ENCODE measurements at places on chromosomes 11 and 22.

- DNase-seq, result no peak
Measured at GRCh38 chr11:110297726-110298300, 1.4 kb upstream of the RDX start.

GRCh38 chr11:117313828-117314768 lies 2.0 kb downstream of the BACE1 start:
- no peak for DNase-seq

DNA sequence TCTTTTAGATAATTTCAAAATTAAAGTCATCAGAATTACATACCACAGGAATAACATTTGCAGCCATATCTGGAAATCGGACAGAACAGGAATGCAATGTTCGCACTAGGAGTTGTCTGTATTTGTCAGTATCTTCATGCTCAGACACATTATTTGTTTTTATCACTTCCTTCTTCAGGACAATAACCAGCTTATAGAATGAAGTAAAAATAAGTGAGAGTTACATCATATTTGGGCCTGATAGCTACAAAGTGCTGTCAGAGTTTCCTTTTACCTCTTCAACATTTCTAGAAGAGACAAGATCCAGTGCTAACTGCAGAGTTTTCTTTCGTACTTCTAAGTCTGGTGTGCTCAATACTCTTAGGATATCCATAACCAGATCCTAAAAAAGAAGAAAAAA lies 18.9 kb downstream of the COPB1 start:
- DNase-seq, result no peak

- no peak for DNase-seq
Measured at GRCh38 chr11:107752949-107753822, 41.3 kb upstream of the SLN start.

GRCh38 chr22:17431179-17431578 lies 61.9 kb downstream of the CECR2 start:
- DNase-seq, result no peak

DNA sequence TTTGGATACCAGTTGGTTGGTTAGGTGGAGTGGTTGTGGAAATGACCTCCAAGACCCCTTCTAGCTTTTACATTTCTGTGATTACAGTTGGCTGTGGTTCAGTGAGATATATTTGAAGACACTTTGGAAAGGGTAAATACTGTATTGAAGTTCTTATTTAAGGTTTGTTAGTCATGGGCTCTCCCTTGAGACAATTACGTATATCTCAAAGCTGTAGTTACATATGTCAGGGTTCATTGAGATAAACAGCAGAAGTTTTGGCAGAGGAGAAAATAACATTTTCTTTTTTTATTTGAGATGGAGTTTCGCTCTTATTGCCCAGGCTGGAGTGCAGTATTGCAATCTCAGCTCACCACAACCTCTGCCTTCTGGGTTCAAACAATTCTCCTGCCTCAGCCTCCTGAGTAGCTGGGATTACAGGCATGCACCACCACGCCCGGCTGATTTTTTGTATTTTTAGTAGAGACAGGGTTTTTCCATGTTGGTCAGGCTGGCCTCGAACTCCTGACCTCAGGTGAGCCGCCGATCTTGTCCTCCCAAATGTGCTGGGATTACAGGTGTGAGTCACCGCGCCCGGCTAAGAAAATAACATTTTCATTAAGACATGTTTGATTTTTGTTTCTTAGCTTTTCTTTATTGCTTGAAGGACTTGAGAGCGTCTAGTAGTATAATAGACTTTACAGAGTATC lies 1.9 kb downstream of the RNF121 start:
- DNase-seq, result no peak

DNA sequence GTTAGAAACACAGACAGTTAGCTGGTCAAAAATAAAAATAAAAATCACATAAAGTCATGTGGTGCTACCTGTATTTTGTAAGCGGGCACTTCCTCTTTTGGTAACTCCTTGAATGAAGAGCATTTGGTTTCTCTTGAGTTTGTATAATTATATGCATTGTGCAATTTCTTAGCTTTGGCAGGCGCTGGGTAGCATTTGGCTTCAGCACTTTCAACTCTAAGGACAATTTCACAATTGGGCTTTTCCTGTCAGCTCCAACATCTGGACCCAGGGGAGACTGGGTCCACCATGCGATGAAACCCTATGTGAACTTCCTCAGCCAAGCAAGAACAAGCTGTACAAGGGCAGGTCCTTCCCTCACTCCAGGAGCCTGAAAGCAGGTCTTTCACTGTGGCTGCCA lies 169.1 kb downstream of the RRAS2 start:
- no peak for DNase-seq

DNA sequence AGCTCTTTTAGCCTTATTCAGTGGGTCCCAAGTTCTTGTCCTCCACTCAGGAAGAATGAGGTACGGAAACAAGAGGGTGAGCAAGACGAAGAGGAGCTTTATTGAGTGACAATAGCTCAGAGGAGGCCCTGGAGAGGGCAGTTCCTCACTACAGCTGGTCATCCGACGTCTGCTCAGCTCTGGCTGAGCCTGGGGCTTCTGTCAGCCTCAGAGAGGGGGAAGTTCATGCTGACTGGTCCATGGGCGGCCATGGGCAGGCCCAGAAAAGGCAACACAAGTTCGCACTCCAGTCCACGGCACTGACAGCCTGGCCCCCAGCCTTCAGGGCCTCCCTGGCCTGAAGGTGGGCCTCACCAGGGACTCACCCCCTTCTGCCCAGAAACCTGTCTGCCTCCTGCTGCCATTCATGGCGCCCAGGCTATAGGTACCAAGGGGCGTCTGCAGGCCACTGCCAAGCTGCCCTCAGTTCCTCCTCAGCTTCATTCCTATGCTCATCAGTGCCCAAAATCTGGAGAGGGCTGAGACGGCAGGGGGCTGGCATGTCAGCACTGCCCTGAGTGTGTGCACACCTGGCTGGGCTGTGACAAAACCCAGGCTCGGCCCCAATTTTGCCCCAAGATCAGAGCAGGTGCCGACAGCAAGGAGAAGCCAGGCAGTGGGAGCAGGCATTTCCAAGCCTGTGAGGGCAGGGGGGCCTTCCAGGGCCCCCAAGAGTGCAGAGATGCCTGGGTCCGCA lies 21.7 kb upstream of the KIAA0930 start:
- no peak for DNase-seq

GRCh38 chr22:43823353-43823908 lies 11.3 kb upstream of the EFCAB6 start:
- DNase-seq, result peak; percentile 90

DNA sequence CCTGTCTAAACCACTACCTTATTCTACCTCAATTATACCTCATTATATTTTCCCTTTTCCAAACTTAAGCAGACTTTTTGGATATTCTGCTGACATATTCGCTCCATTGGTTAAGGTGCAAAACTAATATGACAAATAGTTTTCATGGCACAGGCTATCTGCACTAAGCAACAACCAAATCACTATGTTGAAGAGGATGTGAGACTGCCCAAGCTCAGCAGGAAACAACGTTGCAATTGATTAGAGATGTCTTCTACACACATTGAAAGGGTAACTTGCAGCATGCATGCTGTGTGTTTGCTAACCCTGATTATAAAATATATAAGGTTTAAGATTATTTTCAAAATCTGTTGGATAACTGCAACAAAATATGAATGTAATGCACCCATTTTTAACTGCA lies 61.6 kb downstream of the STK33 start:
- no peak for DNase-seq

DNA sequence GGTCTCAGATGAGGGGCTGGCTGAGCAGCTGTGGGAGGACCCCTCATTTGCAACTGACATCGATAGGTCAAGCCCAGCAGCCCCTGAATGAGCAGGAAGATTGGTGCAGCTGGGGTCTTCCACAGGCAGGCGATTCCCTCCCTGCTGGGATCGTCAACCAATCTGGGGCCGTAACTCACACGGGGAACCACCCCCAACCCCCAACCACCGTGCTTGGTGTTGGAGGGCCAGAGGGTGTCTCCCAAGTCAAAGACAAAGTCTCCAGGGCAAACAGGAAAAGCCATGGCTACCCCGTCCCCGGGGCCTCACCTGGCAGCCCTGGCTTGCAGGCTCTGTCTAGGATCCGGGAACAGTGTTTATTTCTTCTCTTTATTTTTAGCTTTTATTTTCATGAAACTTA lies 26.9 kb upstream of the SCUBE1 start:
- no peak for DNase-seq

DNA sequence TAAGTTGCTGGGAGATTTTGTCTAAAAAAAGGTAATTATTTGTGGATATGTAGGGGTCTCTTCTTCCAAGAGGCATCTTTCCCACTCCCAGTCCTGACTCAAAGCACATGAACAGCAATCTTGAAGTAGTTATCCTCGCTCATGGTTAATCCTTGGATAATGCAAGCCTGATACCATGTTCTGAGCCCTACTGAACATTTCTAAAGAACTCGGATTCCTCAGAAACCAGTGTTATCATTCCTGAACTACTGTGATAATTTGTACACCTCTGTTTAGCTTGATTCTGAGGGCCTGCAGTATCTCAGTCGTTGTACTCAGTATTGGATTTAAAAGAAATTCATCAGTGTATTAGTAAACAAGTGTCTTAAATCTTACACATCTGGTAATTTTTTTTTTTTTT lies 22.3 kb upstream of the RCE1 start:
- no peak for DNase-seq

DNA sequence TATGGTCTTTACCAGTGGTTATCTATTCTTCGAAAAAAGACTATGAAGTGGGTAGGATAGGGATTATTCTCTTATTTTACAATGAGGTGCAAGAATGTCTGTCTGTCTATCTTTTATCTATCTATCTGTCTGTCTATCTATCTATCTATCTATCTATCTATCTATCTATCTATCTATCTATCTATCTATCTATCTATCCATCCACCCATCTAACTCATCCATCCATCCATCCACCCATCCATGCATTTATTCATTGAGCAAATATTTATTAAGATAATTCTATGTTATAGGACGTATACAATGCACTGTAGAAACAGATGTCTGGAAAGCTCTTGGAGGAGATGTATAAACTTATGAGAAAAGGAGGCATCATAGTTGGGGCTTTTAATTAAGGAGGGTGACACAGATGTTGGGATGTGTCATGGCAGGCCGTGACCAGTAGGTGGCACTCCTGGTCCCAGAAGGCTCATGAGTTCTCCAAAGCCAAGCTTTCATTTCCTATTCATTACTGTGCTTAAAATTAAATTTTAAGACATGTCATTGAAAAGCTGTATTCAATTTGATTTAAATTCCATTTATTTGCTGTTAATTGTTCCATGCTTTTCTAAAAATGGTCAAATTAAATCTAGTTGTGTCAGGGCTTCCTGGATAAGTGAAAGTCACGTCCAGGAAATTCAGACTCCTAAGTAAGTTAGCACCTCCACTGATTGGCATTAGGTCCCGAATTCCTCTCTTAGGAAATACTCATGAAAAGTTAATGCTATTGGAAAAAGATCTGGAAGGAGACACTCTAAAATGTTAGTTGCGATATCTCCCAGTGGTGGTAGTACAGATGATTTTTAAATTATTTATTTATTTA lies 19.0 kb upstream of the E2F8 start:
- peak; percentile 53 for DNase-seq

- no peak for DNase-seq
Measured at GRCh38 chr11:60389279-60389910, 6.9 kb upstream of the MS4A14 start.

GRCh38 chr11:70825893-70826540 lies 426.4 kb downstream of the SHANK2 start:
- no peak for DNase-seq

DNA sequence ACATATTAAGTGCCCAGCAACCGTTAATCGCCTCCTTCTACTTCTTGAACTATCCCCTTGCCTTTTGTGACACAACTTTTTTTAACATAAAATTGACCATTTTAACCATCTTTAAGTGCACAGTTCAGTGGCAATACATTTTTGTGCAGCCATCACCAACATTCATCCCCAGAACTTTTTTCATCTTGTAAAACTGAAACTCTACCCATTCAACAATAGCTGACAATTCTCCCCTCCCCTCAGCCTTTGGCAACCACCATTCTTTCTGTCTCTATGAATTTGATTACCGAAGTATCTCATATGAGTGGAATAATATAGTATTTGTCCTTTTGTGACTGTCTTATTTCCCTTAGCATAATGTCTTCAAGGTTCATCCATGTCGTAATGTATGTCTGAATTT lies 66.0 kb downstream of the MICAL2 start:
- no peak for DNase-seq

- no peak for DNase-seq
Measured at GRCh38 chr22:29095459-29095858, 22.6 kb downstream of the KREMEN1 start.

- DNase-seq, result no peak
Measured at GRCh38 chr11:64842366-64842759, 2.1 kb downstream of the CDC42BPG start.

- peak; percentile 86 for DNase-seq
Measured at GRCh38 chr22:46416891-46417580, 81.5 kb downstream of the TRMU start.

GRCh38 chr11:108368134-108368533 lies 99.2 kb downstream of the C11orf65 start:
- DNase-seq, result no peak

DNA sequence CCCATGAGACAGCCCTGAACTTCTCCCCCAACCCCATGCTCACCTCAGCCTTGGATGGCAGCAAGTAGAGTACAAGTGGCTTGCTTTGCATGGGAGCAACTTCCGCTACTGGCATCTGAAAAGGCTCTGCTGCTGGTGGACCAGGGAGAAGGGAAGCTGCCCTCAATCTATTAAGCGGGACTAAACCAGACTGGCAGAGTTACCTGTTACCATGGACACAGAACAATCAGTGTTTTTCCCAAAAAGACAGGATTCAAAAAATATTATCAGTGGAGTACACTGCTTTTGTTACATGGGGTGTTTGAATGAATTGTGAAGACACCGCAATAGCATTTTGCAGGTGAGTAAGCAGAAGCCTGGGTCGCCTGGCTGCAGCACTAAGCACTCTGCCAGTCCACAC lies 631.4 kb upstream of the B3GAT1 start:
- no peak for DNase-seq

GRCh38 chr11:63897459-63898146 lies 19.4 kb downstream of the RCOR2 start:
- no peak for DNase-seq

DNA sequence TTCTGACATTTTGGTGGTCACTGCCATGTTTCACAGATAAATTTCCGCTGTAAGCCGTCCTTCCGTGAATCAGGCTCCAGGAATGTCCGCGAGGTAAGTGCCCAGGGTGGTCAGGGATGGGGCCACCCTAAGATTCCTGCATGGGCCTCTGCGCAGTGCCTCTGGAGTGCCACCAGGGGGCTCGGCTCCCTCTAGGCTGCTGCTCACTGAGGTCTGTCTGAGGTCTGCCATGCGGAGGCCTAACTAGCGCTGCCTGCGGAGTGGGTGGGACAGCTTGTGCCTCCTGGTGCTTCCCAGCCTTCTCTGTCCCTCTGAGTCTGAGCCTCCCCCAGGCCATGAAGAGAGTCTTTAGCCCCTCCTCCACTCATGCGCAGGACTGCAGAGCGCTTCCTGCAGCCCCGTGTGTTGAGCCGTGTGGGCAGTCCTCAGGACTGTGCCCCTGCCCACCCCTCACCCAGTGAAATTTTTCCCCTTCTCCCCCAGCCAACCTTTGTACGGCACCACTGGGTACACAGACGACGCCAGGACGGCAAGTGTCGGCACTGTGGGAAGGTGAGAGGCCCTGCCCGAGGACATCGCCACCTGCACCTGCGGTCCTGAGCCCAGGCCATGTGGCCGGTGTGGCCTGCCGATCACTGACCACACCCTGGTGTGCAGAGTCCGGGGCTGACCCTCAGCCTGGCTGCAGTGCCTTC lies 11.9 kb upstream of the MDK start:
- DNase-seq, result peak; percentile 78

GRCh38 chr22:23212061-23213021 lies 32.0 kb downstream of the BCR start:
- no peak for DNase-seq

All from ACHN (cell line).